ENCODE measurements at places on chromosomes 2 and 18.
A peak's percentile ranks its signal among the peaks of the same experiment; 100 is the strongest.

DNA sequence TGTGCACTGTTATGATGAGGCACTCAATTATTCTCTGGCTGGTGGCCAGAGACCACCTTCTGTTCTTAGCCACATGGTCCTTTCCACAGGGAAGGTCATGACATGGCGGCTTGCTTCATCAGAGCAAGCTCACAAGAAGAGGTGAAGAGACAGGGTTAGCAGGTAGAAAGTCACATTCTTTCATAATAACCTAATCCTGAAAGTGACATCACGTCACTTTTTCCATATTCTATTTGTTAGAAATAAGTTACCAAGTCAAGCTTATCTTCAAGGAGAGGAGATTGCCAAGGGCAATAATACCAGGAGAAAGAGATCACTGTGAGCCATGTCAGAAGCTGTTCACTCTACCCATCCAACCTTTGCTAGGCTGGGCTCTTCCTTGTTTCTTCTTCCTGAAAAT lies 139.4 kb downstream of the OSR1 start:
- no peak for DNase-seq

- no peak for DNase-seq
Observed at GRCh38 chr2:65778137-65778536, 345.7 kb upstream of the SPRED2 start.

- no peak for DNase-seq
Observed at GRCh38 chr2:20668451-20668850, 1.5 kb downstream of the GDF7 start.

- DNase-seq = no peak
Observed at GRCh38 chr2:207015901-207016300, 76.6 kb downstream of the CPO start.

DNA sequence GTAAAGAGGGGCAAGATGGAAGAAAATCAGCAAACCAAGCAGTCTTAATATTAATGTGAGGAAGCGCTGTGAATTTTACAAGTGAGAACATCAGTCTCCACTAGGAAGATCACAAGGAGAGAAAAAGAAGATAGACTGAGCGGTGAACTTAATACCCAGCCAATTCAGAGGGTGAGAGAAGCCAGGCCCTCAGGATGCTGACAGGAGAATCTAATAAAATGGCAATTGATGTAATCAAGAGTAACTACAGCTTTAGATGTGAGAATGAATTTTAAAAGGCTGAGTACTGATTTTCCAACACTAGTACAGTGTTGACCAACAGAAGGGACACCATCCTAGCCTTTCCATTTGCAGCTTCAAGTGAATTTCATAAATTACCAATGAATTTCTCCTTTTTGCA lies 35.7 kb upstream of the SIX2 start:
- no peak for DNase-seq

GRCh38 chr2:11977766-11978524 lies 231.5 kb downstream of the LPIN1 start:
- DNase-seq = no peak

GRCh38 chr18:77478646-77479442 lies 229.2 kb downstream of the GALR1 start:
- no peak for DNase-seq

GRCh38 chr2:30315391-30316063 lies 84.2 kb downstream of the LBH start:
- peak; percentile 39 for DNase-seq

DNA sequence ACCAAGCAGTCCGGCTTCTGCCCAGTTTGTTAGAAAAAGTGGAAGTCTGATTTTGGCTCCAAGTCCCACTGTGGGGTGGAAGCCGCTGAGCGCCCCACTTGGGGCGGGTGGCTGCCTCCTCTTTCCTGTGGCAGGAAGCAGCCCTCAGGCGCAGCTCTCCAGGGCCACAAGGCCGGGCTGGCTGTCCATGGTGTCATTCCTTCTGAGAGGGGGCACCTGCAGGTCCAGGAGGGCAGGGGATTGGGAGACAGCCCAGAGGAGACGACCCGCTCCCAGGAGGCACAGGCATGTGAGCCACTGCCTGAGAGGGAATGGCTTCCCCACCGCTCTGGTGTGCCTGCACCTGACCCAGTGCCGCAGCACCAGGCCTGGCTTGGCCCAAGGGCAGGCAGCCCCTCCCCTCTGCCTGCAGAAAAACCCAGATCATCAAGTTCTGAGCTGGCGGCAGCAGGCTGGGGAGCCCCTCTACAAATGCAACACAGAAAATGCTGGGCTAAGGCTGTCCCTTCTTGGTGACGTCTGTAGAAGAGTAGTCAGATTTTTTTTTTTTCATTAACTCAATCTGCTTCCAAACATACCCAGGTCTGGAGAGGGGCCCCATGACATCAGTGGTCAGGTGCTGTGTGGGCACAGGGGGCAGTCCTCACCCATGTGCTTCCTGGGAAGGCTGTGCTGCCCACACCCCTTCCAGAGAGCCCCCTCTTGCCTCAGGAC lies 38.4 kb downstream of the HS6ST1 start:
- DNase-seq = no peak

DNA sequence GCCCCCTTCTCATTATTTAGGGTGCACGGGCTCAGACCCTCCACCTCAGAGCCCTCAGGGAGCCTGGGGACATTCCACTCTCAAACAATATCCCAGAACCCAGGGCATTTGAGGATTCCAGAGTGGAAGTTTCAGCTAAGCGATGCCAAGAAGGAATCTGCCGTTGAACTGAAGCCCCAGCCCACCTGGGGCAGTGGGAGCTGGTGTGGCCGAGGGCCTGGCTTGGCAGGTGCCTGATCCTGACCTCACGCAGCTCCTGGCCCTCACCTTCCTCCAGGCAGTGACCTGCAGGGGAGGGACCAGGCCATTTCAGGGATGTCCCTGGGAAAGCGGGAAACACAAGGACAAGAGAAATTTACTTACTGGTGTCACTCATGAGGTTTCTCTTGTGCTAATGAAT lies 58.2 kb downstream of the ACKR3 start:
- DNase-seq = no peak

DNA sequence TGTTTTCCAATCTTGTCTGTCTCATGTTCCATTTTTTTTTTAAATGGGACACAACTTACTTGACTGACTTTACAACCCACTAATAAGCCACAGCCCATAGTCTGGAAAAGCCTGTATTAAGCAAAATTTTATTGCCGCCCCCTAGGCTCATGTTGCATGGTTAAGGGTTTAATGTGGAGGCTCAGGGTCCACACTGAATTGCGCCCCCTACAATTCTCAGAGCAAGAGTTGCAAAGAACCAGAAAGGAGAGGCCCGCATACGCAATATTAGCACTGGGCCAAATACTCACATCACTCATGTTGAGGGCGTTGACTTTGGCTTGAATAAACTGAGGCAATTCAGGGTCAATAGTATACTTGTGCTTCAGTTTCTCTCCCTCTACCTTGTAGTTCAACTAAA lies 65.5 kb downstream of the NEB start:
- no peak for DNase-seq

GRCh38 chr18:12086677-12087470 lies 6.8 kb upstream of the ANKRD62 start:
- DNase-seq = no peak

DNA sequence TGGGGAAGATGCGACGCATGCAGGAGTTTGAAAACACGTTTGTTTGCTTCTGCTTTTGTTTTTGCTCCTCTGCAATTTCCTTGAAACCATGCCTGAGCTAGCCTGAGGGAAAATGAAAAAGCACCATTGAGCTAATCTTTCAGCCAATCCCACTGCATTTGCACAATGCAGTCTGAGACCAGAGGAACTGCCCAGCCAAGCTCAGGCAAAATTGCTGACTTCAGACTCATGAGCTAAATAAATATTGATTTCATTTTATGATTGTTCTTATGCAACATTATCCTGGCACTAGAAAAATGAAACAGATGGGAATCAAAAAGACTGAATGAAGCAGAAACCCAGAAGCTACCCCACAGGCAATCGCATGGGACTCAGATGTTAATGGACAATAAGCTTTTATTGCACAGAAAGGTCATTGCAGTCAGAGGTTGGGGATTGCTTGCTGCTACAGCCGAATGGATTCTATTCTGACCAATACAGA lies 37.0 kb downstream of the TPRKB start:
- DNase-seq = no peak

DNA sequence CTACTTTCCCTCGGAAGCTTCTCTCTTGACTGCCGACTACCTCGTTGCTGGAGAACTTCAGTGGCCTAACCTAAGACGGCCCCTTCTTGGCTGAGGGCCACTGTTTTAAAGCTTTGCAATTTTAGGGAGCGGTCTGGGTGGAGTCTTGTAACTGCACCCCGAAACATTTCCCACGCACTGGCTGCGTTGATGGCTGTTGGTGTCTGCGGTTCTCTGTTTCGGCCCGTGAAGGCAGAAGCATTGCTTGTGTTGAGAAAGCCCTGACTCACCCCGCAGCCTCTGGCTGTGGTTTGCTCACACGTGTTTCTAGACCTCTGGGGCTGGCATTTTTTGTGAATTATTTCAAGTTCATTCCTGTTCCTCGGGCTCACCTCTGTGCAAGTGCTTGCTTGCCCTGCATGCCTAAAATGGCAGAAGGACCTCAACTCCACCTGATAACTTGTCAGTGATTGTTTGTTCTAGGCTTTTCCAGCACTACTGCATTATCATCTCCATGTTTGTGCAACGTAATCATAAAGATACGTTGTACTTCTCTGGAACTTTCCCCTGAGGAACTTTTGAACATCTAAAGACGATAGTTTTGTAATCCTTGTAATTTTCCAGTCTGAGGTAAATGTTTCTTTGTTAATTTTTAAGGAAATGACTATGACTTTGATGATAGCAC lies 94.2 kb upstream of the DLX2 start:
- DNase-seq = no peak

GRCh38 chr2:62407838-62408237 lies 98.2 kb downstream of the TMEM17 start:
- no peak for DNase-seq

DNA sequence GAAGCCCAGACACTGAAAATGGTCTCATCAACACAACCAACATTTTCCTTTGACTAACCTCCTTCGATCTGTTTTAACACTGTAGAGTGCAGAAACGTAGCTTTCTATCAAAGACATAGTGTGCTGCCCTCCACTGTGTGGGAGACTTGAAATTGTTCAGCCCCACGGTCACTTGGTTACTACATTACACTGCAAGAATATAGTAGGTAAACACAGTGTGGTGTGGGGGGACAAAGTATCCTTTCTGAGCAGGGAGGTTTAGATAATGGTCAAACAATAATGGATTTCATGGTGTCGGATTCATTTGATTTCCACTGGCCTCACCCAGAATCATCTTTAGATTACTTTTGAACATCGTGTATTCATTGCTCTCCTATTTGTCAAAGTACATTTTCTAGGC lies 181.0 kb downstream of the ERBB4 start:
- DNase-seq = no peak

DNA sequence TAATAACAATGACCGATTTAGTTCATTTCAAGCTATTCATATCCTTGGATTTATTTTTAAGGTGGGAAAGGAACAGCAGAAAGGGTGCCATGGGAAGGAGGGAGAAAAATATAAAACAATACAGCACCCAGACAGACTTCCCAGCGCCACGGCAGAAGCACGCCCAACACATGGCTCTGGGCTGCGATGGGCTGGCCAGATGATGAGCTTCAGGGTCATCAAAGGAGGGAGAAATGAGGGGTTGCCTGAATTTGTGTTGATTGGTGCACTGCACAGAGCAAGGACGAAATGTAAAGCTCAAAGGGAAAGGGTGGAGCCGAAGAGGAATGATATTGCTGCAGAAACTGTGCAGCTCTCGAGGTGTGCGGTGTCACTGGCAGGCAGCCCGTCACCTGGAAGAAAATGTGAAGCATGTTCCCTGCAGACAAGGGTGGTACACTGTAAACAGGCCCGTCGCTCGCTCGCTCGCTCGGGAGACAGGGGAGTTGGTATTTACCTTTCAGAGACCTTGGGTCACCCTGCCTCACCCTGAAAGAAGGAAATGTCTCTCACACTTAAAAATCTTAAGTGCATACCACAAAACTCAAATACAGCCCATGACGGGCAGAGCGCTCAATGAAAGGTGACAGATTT lies 195.5 kb upstream of the CTAGE1 start:
- no peak for DNase-seq

GRCh38 chr2:160427629-160428404 lies 65.8 kb downstream of the RBMS1 start:
- peak; percentile 36 for DNase-seq

DNA sequence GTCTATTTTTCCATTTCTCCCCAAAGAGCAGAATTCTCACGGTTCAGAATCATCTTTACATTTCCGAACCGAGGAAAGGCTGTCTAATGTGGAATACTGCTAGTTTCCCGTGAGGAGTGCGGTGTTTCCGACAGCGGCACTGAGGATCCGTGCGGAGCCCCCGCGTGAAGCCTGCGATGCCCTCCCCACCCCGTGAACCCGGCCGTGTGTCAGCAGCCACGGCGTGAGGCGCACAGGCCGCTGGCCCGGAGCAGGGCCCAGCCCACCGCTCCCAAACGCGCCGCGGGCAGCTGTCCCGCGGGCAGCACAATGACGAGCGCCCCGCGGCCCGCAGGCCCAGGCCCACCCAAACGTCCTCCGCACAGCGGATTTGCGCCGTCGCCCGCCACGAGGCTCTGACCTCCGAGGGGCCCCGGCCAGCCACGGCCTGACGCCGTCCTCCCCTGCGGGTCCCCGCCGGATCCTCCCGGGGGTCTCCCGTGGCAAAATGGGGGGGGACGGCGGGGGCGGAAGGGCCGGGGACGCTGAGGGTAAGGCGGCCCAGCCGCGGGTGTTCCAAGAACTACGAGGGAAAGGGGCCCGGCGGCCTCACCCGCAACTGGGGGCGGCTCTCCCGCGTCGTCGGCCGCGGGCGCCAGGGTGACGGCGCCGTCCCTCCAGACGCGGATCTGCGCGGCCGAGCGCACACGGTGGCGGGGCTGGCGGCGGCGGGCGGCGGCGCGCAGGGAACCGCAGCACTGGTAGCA lies 796 bp downstream of the SPIRE1 start:
- DNase-seq = peak; percentile 8

DNA sequence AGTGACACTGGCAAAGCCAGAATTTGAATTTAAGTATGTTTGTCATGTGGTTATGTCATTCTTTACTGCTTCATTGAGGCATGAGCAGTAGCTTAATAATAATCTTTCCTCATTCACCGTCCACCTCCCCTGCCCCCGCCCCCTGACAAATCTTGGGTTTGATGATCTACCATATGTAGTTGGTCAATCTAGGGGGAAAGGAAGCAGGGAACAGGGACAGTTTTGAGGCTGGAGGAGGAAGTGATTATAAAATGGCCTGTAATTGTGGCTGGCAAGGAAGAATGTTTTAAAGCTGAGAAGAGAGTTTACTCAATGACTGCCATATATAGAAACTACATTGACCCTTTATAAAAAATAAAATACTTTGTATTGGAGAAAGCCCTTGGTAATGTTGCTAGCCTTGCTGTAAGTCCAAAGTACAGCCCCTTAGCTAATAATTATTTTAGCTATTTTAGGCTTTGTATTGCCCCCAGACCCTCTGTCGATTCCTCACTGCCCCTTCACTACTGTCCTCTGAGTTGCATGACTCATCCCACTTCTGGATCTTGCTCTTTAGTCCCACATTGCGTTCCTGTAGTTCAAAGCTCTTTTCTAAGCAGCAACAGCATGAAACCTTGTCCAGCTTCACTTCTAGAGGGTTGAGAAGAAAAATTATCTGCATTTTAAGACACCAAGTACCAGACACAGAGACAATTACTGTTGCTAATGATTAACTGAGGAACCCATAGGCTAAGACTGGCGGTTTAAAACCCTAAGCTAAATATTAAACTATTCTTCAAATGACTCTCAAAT lies 38.4 kb downstream of the PELI1 start:
- no peak for DNase-seq

GRCh38 chr2:18560797-18561085 lies 288 bp upstream of the RDH14 start:
- DNase-seq = no peak
